ENCODE measurements at places on chromosomes 4 and X. TPM values are rescaled to one million over a fixed set of nuclear protein-coding genes. Genes with fewer than 3 reads are reported as not detected.
A peak's percentile ranks its signal among the peaks of the same experiment; 100 is the strongest.

DNA sequence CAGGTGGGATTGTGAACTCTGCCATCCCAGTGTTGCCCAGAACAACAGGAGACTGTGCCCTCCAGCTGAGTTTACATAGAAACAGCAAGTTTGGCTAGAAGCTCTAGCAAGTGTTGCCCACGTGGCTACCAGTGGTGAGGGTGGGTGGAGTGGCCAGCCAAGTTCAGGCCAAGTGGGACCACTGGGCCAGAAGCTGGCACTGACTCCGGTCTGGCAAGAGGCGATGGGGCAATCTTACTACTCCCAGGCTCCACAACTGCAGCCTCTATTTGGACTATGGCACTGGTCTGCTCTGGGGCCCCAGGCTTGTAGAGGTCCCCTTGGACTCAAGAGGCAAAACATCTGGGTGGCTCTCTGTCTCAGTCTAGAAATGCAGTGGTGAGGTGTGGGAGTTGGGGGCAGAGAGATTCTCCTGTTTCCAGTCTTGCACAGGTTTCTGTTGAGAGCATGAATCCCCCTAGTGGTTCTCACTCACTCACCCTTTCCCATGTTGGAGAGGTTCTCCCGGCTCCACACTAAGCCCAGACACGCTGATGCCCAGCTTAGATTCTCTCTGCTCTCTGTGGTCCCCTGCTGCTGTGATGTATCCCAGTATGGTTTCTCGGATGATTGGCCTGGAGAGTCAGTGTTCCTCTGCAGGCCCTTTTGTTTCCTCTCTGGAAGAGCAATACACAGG, 615.3 kb downstream of the PDHA2 start:
- no peak for DNase-seq

Gene IL3RA
- total RNA-seq = 11.1 TPM

DNA sequence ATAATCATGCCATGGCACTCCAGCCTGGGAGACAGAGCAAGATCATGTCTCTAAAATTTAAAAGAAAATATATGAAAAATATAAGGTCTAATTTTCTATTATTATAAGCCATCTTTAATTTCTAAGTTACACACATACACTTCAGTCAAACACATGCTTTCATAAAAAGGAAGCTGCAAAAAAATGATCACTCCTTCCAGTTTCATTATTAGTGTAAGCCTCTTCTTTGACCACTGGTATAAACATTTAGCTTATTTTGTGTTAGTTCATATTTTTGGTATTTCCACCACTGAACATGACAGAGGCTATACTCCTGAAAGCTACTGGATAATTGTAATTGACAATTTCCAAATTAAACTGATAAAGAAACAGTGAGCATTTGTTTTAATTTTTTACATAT, 163.3 kb upstream of the USP38 start:
- DNase-seq = no peak

DNA sequence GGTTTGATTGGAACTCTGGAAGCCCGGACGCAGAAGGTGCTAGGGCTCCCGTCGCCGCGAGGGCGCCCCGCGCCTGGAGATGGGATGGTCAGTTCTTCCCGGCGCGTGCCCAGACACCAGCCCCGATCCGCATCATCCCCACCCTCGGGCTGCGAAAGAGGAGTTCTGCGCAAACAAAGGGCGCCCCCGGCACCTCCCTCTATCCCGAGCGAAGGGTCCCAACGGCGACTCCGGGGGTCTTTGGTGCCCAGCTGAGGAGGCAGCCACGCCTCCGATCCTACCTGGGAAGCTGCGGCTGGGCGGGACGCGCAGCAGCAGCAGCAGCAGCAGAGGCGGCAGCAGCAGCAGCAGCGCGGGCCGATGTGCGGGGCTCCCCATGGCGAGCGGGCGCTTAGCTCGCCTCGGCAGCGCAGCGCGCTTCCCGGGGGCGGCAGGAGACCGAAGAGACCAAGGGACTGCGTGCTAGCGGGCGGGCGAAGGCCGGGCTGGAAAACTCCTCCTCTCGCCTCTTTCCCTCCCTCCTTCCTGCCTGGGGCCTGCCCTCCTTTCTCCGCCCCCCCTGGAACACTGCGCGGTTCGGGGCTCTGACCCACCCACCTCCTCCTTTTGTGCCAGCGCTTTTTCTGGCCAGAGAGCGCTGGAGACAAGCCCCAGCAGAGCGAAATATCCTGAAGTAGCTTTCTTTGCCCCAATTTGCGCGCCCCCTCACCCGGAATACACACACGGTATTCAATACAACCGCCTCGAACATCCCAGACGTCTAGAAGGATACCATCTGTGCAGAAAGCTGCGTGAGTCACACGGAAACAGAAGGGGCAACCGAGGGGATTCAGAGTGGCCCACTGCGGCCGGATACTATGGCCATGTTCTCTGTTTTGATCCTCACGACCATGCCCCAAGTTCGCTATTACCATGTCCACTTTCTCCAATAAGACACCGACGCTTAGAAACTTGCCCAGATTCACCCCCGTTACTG, at the start of gene SRPX:
TSS of gene SRPX (minus strand) at position 457 of the 976 bp plus-strand sequence. CDS start at position 378, 79 bp downstream.
- no peak for DNase-seq

Gene CTAG1A
- total RNA-seq = not detected

GRCh38 chr4:112083587-112084347, 61.5 kb upstream of the FAM241A start:
- no peak for DNase-seq

DNA sequence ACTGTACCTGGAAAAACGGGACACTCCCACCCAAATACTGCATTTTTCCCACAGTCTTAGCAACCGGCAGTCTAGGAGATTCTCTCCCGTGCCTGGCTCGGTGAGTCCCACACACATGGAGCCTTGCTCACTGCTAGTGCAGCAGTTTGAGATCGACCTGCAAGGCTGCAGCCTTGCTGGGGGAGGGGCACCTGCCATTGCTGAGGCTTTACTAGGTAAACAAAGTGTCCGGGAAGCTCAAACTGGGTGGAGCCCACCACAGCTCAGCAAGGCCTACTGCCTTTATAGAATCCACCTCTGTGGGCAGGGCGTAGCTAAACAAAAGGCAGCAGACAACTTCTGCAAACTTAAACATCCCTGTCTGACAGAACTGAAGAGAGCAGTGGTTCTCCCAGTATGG, 205.2 kb downstream of the CHIC1 start:
- no peak for DNase-seq

GRCh38 chr4:141642711-141643110, 6.3 kb downstream of the IL15 start:
- no peak for DNase-seq

DNA sequence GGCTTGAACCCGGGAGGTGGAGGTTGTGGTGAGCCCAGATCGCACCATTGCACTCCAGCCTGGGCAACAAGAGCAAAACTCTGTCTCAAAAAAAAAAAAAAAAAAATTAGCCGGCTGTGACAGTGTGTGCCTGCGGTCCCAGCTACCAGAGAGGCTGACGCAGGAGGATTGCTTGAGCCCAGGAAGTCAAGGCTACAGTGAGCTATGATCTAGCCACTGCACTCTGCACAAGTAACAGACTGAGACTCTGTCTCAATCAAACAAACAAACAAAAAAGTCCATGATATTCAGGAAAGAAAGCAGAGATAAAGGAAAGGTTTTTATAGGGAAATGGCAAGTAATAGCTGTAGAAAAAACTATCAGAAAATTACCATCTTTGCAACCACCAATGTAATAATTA, 2.1 kb upstream of the LAGE3 start:
- DNase-seq = no peak

Gene ART3
- total RNA-seq = not detected

GRCh38 chrX:120749141-120749846, 119.4 kb upstream of the C1GALT1C1 start:
- peak; percentile 36 for DNase-seq

Gene CCDC160
- total RNA-seq = not detected

DNA sequence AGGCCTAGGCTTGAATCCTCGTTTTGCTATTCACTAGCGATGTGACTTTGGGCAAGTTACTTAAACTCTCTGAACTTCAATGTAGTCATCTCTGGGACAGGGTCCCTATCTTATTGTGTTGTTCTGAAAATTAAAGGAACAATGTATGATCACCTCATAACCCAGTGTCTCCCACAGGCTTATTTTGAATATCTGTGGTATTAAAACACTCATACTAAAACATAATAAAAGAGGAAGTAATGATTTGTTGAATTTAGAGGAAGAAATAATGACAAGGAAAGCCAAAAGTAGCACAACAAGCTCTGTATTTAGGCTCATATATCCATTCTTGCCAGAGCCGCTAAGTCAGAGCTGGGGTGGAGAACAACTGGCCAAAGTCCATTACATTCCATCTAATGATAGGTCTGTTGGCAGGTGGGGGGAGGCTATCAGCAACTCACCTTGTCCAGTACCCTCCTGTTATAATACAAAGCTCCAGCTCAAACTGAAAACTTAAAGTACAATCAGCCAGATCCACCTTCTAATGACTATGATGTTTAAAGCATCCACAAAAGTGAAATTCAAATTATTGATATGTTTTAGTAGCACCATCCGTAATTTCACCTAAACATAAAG, 64.5 kb upstream of the LSM6 start:
- no peak for DNase-seq

DNA sequence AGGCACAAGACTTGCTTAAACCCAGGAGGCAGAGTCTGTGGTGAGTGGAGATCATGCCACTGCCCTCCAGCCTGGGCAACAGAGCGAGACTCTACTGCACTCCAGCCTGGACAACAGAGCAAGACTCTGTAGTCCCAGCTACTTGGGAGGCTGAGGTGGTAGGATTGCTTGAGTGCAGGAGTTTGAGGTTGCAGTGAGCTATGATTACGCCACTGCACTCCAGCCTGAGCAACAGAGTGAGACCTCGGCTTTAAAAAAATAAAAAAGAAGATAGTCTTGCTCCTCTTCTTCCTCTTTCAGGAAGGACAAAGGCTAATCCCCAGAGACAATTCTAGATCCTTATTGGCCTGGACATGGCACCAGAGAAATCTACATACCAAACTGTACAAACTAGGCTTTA, 5.7 kb upstream of the PPEF2 start:
- DNase-seq = no peak

- DNase-seq = no peak
These were observed 1602.4 kb upstream of the ADGRL3 start for GRCh38 chr4:59597536-59598329.

DNA sequence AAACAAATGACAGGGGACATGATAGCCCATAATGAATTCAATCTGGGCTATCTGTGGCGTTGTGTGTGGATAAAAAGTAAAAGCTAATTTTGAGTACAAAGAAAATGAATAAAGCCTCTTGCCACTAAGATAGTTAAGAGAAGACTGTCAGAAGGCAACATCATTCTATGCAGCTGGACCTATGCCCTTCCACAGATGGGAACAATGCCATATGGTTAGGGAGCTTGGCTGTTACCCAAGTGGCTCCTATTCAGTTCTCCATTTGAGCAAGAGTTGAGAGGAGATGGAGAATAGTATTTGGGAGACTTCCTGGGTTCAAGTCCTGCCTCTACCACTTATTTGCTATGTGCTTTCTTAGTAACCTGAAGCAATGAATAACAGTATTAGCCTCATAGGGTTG, 107.7 kb downstream of the ANXA3 start:
- no peak for DNase-seq

DNA sequence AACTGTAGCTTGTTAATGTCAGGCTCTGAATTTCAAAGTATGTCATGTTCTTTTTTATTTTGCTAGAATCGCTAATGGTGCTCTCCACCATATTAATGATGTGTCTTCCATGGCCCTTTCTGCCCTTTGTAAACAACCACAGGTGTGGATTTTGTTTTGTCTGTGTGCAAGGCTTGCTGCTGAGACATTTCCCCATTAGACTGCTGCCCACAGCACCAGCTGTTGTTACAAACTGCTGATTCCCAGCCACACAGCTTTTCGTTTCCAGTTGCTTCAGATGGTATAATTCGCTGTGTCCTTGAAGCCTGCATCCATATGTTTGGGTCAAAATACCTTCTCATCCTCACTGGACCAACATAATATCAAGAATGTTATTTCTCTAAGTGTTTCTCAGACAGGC, 32.8 kb downstream of the KCNIP4 start:
- no peak for DNase-seq

- DNase-seq = no peak
These were observed 184.2 kb downstream of the KDR start for GRCh38 chr4:54940996-54941865.

DNA sequence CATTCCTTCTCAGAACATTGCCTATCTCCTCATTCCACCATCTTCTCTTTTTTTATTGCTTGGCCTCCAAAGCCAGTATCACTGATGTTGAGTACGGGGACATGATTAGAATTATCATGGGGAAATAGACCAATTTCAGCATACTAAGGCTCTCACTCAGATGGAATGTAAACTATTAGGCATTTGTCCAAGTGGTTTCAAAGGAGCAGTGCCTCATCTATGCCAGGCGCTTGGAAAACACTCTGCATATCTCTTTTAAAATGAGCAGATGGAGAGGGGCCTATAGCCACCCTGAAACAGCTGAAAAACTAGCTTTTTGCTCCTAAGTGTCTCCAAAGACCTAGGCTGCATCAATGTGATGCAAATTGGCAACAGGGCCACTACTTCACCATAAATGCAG, 150.8 kb upstream of the DIPK2B start:
- no peak for DNase-seq

Gene FHIP1A
- 40.8 TPM for total RNA-seq

- no peak for DNase-seq
These were observed 109.2 kb downstream of the DCTD start for GRCh38 chr4:182807767-182808548.

Gene UGT2B7
- 5.6 TPM for total RNA-seq

- DNase-seq = no peak
These were observed 256.9 kb downstream of the PARM1 start for GRCh38 chr4:75189711-75190335.

GRCh38 chr4:71962622-71963264, 69.1 kb upstream of the NPFFR2 start:
- DNase-seq = no peak

- no peak for DNase-seq
These were observed 195.0 kb upstream of the ANK2 start for GRCh38 chr4:112854420-112854819.

DNA sequence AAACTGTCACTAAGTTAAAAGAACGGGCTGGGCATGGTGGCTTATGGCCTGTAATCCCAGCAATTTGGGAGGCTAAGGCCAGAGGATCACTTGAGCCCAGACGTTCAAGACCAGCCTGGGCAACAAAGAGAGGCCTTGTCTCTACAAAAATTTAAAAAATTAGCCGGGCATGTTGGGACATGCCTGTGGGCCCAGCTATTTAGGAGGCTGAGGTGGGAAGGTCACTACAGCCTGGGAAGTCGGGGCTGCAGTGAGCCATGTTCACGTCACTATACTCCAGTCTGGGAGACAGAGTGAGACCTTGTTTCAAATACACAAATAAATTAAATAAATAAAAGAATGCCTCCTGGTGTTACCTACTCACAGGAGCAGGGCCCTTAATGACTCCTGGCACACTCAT, 69.5 kb downstream of the APBB2 start:
- no peak for DNase-seq

DNA sequence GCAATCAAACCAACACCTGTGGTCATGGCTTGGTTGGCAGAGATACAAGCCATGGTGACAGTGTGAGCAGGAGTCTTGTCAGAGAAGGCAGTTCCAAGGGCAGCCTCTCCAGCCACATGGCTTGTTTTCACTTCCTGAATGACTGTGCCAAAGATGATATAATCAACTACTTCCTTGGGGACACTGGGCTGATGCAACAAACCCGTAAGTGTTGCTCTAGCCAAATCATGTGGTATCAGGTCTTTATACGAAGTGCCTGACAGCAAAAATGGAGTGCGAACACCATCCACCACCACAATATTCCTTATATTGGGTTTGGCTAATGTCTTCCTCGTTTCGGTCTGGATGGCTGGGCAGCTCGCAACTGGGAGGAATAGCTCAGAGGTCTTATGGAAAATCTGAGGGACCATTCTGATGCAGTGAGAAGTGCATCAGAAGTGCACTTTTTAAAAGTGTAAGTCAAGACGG, 922.0 kb downstream of the NLGN4X start:
- DNase-seq = no peak
